ENCODE measurements at places on chromosomes 5 and 9. TPM values are rescaled to one million over a fixed set of nuclear protein-coding genes. Genes with fewer than 3 reads are reported as not detected.

Gene OTP
- not detected for polyA plus RNA-seq

Gene SLC34A1
- not detected for polyA plus RNA-seq

Gene MARCOL
- polyA plus RNA-seq: not detected

Gene ACOT12
- not detected for polyA plus RNA-seq

Gene GRK6
- 28.9 TPM for polyA plus RNA-seq

Gene GABRA6
- not detected for polyA plus RNA-seq

Gene HBEGF
- 62.9 TPM for polyA plus RNA-seq

Gene KLHL3
- polyA plus RNA-seq: 7.5 TPM

Gene MRRF
- 24.2 TPM for polyA plus RNA-seq

Gene ZFP37
- polyA plus RNA-seq: 0.21 TPM

Gene C9orf85
- 6.7 TPM for polyA plus RNA-seq

Gene F2RL2
- 33.3 TPM for polyA plus RNA-seq

Gene SOHLH1
- polyA plus RNA-seq: not detected

Gene RETREG1
- polyA plus RNA-seq: not detected

Gene PCDHGA1
- polyA plus RNA-seq: 0.44 TPM

Gene PCDHA4
- 0.26 TPM for polyA plus RNA-seq

Gene SAPCD2
- polyA plus RNA-seq: 11.5 TPM

Gene GABRB2
- polyA plus RNA-seq: not detected

Gene PTGDS
- polyA plus RNA-seq: not detected

Gene CSF1R
- polyA plus RNA-seq: not detected

Gene CTXN3
- not detected for polyA plus RNA-seq

Gene PCDHB9
- polyA plus RNA-seq: 0.14 TPM

Gene TCF7
- 1.8 TPM for polyA plus RNA-seq
